ENCODE measurements at places on chromosomes 3 and 15.

DNA sequence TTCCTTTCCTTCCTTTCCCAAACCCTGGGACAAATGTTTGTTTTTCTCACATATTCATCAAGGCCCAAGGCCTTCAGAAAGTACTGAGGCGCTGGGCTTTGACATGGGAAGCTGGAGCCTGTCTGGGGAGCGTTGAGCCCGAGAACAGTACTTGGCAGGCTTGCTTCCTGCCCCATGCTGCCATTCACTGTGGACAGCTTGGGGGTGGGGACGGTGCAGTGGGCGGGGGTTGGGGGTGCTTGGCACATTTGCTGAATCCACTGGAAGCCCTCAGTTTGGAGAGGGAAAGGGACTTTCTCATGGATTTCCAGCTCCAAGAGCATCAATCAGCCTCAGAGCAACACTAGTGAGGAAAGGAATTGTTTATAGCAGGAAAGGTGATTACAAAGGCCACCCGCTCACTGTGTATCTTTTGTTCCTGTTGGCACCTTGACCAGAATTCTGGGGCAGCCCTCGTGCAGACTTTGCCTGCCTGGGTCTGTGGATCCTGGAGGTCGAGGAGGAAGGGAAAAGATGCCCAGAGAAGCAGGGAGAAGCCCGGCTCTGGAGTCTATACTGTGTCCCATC, 199.8 kb upstream of the RGMA start:
- DNase-seq: no peak

GRCh38 chr3:27573138-27573537, 89.0 kb upstream of the SLC4A7 start:
- DNase-seq: no peak

DNA sequence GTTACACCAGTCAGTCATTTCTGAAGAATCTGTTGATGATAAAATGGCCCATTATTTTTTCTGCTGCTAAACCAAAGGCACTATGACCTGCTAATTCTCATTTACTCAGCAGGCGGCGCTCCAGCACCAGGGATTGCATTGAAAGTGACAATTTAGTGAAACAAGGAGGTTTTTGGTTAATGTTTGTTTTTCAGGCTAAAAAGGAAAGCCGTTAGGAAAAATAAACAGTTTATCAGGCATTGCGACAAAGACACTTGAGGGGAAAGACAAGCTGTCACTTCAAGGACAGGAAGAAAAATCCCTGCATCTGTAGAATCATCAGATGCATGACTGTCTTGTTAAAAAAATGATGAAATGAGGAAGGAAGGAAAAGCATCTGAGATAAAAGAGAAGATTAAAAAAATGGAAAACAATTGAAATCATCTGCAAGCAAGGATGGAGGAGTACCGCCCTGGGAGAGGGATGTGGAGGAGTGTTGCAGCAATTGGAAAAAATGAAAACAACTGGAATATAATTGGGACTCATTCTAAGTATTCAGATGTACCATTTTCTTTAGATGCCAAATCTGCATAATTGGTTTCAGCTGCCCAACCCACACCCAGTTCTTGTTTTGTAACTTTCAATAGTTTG, 54.0 kb downstream of the NR1D2 start:
- peak; percentile 85 for DNase-seq

- DNase-seq: no peak
These were observed 2.7 kb upstream of the OPA1 start for GRCh38 chr3:193590088-193590856.

DNA sequence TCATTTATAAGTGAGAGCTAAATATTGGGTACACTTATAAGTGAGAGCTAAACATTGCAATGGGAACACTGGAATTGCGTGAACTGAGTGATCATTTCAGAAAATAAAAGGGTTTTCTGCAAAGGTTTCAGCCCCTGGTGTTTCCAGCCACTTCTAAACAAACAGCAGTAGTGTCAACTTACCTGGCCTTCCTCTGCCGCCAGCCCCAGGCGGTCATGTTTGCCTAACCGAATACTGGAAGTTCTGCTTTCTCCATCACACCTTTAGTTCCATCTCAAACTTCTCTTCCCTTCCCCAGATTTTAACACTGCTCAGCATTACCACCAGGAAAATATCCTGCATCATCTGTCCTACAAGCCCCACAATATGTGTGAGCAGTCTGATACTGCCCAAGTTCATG, 58.6 kb downstream of the MRPL3 start:
- no peak for DNase-seq

GRCh38 chr15:63223463-63223862, 34.1 kb downstream of the RAB8B start:
- DNase-seq: no peak

DNA sequence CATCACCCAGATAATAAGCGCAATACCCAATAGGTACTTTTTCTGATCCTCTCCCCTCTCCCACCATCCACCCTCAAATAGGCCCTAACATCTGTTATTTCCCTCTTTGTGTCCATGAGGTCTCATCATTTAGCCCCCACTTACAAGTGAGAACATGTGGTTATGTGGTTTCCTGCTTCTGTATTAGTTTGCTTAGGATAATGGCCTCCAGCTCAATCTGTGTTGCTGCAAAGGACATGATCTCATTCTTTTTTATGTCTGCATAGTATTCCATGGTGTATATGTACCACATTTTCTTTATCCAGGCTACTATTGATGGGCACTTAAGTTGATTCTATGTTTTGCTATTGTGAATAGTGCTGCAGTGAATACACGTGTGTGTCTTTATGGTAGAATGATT, 165.4 kb downstream of the MBNL1 start:
- no peak for DNase-seq

DNA sequence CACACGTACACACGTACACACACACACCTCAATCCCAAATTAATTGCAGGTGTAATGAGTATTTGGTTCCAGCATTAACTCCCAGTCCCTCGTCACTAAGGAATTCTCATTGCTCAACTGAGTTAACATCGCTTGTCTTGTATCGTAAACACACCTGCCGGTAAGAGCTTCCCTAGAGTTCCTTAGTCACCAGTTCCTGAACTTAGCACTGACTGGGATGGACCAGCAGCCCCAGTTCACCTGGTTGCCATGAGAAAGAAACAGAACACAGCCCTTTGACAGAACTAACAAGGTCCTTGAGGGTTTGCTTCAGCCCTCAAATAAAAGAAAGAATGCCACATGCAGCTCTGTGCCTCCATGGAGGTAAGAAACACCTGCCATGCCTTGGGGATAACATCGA, 66.3 kb upstream of the SLCO3A1 start:
- no peak for DNase-seq

DNA sequence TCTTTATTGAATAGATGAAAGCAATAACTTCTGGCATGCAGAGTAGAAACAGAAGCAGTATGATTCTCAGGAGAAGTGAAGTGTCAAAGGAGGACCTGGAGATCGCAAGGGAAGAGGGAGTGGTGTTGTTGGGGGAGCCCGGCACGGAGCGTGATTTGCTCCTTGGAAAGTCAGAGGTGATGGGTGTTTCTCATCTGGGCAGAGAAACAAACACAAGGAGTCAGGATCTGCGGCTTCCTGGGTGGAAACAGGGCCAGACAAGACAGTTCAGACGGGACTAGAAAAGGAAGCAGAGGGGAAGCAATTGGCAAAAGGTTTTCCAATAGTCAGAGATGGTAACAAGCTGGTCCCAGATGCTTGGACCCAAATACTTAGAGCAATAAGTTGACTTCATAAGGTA, 34.4 kb upstream of the CCDC80 start:
- DNase-seq: no peak

DNA sequence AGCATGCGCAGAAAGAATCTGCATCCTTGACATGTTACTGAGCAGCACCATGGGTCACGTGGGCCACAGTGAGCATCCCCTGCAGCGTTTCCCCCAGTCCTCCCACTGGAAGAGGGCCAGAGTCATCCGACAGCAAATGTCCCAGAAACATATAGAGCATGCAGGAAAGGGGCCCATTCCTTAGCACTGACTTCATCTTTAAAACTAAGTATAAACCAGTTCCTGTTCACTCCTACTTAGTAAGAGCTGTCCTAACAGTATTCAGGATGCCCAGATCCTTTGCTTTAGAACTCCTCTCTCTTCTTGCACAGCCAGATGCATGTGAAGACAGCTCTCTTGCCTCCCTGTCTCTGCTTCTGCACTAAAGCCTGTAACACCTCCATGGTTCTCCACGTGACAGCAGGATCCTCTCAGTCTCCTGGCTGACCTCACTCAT, 79.3 kb upstream of the OXTR start:
- no peak for DNase-seq

DNA sequence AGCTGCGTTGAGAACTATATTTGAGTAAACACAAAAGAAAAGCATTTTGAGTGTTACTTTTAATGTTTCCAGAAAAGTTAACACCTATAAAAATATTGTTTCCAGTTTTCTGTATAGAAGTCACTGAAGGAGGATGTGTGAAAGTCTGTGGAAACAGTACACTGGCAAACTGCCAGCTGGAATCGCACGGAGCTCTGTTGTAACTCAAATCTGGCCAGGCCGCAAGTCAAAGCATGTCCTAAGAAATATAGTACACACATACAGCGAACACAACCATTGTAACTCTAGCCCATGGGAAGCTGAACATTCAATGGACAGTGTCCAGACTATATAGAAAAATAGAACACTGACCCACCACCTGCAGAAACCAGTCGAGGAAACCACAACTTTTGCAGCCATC, 657.2 kb downstream of the FHIT start:
- no peak for DNase-seq

GRCh38 chr3:42702982-42703694, 540 bp upstream of the HHATL start:
- no peak for DNase-seq

- no peak for DNase-seq
These were observed 75.4 kb upstream of the LARS2 start for GRCh38 chr3:45312836-45313493.

DNA sequence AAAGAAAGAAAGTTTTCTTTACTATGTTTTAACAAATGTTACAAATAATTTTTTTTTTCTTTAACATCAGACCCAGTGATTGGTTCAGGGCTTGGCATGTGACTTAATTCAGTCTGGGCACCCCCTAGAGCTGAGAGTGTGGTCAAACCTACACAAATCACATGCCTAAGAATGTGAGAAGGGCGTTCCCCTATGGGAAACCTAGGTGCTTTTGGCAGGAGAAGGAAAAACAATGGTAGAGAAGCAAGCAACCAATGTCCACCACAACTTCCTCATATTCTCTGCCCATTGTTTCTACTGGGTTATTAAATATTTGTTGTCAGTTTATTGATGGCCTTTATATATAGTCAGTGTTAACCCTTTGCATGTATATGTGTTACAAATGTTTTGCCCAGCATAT, 21.4 kb upstream of the PIAS1 start:
- DNase-seq: no peak

GRCh38 chr3:103963599-103963998, 1403.1 kb upstream of the ALCAM start:
- DNase-seq: no peak

DNA sequence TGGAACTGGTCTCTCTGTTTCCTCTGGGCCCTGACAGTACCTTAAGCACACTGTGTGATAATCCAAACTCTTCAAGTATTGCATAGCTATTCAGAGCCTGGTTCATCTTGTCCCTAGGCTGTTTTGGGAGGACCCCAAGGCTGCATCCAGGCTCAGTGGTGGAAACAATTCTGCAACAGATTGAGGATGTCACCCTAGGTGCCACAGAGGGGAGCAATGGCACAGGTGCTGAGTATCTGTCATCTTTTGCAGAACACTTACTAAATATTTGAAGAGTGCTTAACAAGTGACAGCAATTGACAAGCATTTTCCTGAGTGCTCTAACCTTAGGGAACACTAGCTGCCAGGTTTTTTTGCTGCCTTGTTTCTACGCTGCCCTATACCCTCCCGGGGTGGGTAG, 27.8 kb downstream of the STARD5 start:
- peak; percentile 33 for DNase-seq

DNA sequence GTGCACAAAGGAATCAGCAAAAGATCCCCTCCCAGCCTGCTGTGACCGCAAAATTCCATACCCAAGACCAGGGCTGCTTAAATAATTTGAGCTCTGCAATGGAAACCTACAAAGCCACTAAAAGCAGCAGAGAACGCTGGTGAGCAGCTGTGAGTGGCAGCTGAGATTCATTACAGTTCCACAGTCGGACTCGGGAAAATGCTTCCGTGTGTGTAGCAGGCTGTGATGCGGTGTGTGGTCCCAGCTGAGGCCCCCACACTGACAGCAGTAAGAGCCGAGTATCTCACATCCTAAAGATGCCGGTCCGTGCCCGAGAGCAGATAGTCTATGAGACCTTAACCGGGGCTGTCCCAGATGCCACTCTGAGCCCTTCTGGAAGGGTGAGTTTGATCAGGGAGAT, 37.4 kb downstream of the TM2D3 start:
- no peak for DNase-seq

- DNase-seq: no peak
These were observed 1.2 kb downstream of the GBE1 start for GRCh38 chr3:81760215-81760614.

DNA sequence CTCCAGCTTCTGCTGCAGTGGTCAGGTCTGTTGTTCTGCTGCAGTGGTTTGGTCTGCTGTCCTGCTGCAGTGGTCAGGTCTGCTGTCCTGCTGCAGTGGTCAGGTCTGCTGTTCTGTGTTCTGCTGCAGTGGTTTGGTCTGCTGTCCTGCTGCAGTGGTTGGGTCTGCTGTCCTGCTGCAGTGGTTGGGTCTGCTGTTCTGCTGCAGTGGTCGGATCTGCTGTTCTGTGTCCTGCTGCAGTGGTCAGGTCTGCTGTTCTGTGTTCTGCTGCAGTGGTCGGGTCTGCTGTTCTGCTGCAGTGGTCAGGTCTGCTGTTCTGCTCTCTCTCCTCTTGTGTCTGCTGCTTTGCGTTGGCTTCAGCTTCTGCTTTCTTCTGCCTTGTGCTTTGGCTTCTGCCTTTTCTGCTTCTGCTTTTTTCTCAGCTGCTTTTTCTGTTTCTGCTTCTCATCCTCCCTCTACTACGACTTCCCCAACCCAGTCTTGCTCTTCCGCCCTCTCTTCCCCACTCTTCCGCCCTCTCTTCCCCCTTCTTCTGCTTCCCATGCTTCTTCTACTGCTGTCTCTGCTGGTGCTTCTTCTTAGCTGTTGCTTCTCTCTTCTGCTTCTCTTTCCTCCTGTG, 50.7 kb downstream of the FAM43A start:
- no peak for DNase-seq

Measured in activated T-cell treated with anti-CD3 and anti-CD28 coated beads, Interleukin-2, amount 50 U/mL, for 48 hours (primary cell).